AG04450 (cell line): ENCODE measurements at places on chromosomes 5 and 9. TPM values are rescaled to one million over a fixed set of nuclear protein-coding genes. Genes with fewer than 3 reads are reported as not detected.

- DNase-seq, result peak; percentile 42
These were observed 7.1 kb downstream of the ANP32B start for GRCh38 chr9:97990259-97990658.

DNA sequence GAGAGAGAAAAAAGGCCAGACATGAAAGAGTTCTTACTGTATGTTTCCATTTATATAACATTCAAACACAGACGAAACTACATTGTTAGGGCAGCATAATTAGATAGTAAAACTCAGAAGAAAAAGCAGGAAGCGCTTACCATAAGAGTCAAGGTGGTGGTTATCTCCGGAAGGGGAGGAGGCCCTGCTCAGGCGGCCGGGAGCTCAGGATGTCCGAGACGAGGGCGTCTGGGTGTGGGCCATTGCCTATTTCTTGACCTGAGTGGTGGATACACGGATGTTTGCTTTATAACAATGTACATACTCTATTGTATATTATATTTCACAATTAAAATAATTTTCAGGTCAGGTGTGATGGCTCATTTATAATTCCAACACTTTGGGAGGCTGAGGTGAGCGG, 80.9 kb upstream of the COL5A1 start:
- no peak for DNase-seq

DNA sequence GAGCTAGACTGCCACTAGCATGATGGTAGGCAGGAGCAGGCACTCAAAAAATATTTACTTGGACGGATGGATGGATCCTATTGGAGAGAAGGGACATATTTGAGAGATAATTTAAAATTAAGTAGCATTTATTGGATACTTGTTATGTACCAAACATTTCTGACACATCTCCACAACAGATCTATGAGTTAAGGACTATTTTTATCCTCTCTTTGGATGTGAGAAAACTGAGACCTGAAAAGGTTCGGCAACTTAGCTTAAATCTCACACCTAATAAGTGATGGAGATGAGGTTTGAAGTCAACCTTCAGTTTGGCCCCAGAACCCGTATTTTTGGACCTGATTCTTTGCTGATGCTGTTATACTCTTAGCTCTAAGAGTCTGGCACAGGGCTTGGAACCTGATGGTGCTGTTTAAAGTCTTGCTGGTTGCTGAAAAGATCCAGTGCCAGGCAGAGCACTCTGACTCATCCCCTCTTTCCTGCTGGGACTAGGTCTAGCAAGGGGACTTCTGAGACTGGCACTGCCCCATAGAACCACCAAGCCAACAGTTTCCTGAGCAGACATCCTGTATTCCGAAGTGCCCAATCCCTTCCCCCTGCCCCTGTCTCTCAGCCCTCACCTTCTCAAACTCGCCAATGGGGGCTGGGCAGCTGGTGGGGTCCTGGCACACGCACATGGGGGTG, 15.6 kb downstream of the SPARC start:
- DNase-seq, result no peak

GRCh38 chr9:19879062-19879461, 90.2 kb upstream of the SLC24A2 start:
- DNase-seq, result no peak

GRCh38 chr5:56039985-56040384, 45.2 kb upstream of the IL6ST start:
- no peak for DNase-seq

ENHO gene
- 0.09 TPM in 1 of 2 replicates, not detected in the other for polyA plus RNA-seq

FOXD4L6 gene
- polyA plus RNA-seq, result not detected in 2 replicates

CBY3 gene
- polyA plus RNA-seq, result not detected in 2 replicates

HTR4 gene
- not detected in 2 replicates for polyA plus RNA-seq
